ENCODE measurements at places on chromosomes 5 and 9.

GRCh38 chr5:115069087-115069968 lies 100.4 kb downstream of the TRIM36 start:
- no peak for DNase-seq

DNA sequence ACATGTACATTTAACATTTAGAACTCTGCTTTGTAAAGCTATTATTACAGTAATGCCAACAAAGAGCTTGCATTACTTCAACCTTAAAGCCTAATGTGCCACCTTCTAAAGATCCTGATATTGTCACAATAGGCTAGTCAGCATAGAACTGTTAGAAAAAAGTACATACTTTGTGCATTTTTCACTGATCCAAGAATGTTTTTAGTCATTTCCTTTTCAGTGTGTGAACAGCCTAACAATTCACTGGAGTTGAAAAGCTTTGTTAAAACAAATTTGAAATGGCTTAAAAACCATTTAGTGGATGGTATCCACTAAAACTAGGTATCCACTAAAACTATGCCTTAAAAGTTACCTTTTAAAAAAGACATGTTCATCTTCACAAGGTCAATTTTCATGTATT lies 4.5 kb downstream of the RPS6 start:
- no peak for DNase-seq

- DNase-seq: no peak
These were observed 9.8 kb downstream of the COL5A1 start for GRCh38 chr9:134651226-134651905.

DNA sequence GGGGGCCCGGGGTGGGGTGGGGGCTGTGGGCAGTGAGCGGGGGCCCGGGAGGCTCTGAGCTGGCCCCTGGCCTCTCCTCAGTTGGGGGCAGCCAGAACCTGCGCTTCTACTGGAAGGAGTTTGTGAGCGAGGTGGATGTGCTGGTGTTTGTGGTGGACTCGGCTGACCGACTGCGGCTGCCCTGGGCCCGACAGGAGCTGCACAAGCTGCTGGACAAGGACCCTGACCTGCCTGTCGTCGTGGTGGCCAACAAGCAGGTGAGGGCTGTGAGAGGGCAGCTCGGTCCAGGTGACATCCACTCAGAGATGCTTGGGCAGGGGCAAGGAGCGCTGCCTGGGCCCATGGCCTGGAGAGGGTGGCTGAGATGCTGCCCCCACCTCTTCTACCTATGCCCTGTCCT lies 3.4 kb downstream of the ARL10 start:
- DNase-seq: no peak

- no peak for DNase-seq
These were observed 37.8 kb downstream of the SLC46A2 start for GRCh38 chr9:112852741-112853504.

- DNase-seq: no peak
These were observed 3.9 kb downstream of the EGFL7 start for GRCh38 chr9:136666372-136667213.

- DNase-seq: no peak
These were observed 54.6 kb downstream of the DTWD2 start for GRCh38 chr5:118933703-118934102.

- no peak for DNase-seq
These were observed at the start of gene RAI14 for GRCh38 chr5:34656001-34656699. Gene RAI14, plus strand, starts transcription at chr5:34656328. Its CDS starts 30,592 bp downstream, at chr5:34686920.

- no peak for DNase-seq
These were observed 76.5 kb upstream of the PJA2 start for GRCh38 chr5:109486200-109486804.

- DNase-seq: no peak
These were observed 126.2 kb downstream of the MAPKAP1 start for GRCh38 chr9:125580701-125581286.

DNA sequence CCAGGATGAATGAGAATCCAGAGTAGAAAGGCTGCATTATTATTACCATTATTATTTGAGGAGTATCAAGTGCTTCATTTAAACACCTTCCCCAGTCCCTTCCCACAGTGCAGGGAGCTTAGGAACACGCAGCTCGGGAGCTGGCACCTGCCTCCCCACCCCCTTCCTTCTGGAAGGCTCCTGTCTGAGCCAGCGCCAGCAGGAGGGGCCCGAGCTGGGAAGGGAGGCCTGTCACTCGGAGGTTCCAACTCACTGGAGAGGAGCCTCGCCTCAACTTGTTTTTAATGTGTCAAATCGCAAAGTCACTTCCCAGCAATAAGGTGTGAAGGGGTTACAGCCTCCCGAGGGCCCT lies 156.4 kb upstream of the IRX4 start:
- no peak for DNase-seq

DNA sequence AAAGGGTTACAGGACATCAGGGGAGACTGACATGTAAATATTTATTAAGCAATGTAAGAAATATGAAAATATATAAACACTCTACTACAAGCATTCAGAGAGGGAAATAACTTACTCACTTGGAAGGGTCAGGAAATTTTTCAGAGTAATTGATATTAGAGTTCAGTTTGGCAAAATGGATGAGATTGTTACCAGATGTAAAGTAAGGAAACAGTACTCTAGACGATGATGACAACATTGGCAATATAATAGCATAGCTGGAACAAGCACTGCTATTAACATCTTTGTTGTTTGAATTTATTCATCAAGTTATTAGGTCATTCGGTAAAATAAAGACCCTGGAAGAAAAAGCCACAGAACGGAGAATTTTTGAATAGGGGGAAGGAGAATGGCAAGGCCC lies 49.1 kb downstream of the GNA14 start:
- no peak for DNase-seq

GRCh38 chr5:132087661-132088060 lies 14.1 kb downstream of the CSF2 start:
- DNase-seq: no peak

- no peak for DNase-seq
These were observed 151.1 kb upstream of the ERCC6L2 start for GRCh38 chr9:95724253-95724991.

DNA sequence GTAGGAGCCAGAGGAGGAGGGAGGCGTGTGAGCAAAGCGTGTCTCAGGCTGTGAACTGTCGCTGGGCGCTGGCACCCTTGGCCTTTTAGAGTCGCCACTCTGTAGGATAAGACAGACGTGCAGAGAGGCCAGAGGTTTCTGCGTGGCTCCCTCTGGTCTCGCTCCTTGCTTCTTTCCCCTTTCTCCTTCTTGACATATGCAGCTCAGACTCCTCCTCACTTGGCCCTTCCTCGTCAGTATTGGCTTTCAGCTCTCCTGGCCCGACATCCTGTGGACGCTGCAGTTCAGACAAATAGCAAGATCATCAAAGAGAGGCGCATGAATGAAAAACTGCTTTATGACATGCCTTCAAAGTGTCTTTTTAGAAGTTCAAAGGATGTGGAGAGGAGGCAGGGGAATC lies 116.8 kb upstream of the SPRY4 start:
- no peak for DNase-seq

DNA sequence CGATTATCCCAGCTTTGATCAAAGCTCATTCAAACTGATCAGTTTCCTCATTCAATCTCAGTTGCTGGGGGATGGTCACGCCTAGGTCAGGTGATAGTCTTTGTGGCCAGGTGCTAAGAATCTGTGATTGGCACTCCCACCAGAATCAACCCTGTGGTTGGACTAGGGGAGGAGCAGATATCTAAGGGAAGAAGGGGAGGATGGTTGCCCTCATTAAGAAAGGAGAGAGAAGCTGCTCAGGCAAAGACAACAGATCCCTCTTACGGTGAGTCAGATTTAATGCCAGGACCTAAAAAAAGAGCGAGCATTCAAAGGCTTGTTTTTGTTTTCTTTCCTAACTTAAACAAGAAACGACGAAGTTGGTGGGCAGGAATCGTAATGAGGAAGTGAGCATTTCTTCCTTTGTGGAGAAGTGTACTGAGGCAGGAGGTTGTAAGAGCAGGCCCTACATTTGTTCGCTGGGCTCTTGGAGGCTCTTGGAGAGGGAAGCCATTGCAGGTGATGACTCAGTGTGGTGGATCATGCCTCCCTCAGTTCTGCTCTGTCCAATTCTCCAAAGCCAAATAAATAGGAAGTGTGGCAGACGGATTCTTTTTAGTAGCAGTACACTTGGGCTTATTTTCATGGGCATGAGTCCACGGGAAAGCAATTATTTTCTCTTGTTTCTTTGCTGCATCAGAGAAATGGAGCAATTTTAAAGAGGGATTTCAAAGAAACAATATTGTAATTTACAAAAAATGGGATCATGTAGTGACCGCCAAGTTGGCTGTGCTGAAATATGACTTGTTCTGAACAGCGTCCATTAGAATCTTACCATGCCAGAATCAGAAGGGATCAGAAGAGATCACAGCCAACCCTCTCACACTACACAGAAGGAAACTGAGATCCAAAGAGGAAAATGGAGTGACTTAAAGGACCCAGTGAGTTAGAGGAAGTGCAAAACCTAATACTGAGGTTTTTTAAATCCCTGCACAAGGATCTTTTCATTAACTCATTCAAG lies 18.7 kb upstream of the TGFBR1 start:
- DNase-seq: no peak

DNA sequence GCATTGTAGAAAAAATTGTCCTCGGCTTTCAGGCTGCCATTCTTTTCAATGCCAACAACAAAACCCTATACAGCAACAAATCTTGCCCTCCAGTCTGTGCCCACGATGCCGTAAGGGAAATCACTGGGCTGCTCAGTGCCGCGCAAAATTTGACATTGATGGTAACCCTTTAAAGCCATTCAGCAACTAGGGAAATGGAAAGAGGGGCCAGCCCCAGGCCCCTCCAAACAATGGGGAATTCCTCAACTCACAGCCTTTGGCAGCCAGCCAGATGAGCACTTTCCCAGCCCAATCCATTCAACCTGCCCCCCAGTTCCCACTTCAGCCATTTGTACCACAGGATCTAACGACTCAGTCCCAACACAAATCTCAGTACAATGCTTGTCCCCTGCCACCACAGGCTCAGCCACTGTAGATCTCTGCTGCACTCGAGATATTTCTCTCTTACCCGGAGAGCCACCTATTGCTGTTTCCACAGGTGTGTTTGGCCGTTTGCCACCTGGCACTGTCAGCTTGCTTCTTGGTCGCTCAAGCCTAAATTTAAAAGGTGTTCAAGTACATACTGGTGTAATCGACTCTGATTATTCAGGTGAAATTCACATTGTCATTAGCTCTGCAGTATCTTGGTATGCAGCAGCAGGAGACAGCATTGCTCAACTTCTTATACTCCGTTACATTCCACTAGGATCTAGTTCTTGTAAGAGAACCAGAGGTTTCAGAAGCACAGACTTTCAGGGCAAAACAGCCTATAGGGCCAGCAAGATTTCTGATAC lies 103.3 kb downstream of the SYK start:
- no peak for DNase-seq

GRCh38 chr9:36559036-36559695 lies 13.5 kb upstream of the MELK start:
- DNase-seq: no peak

- no peak for DNase-seq
These were observed 7.3 kb downstream of the PHF19 start for GRCh38 chr9:120869726-120870125.

- DNase-seq: no peak
These were observed 36.8 kb downstream of the EGR1 start for GRCh38 chr5:138502121-138502520.

DNA sequence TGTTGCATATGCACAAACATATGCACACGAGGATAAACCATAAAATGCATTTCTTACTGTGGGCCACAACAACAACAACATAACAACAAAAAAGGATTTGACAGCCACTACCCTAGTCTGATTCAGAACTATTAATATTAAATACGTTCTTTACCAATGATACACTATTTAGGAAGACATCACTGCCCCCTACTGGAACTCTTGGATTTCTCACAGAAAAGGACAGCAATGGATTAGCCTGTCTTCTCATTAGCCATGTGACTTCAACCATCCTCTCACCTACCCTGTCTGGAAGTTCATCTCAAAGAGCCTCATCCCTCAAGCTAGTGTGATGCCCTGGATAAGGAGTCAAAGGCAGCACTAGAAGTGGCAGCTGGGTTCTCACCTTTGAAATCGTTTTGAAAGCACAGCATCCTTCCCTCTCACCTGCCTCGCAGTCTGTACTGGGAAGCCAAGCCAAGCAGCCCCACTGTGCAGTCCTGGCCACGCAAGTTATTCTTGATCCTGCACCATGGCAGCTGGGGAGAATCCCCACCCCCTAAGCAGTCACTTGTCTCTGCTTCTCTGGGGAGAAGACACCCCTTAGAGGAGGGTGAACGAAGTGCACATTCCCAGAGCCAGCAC lies 64.6 kb downstream of the SH3TC2 start:
- no peak for DNase-seq

- DNase-seq: no peak
These were observed 5.3 kb downstream of the RALGDS start for GRCh38 chr9:133115604-133116345.

GRCh38 chr5:102958481-102959011 lies 161.4 kb downstream of the GIN1 start:
- DNase-seq: no peak

DNA sequence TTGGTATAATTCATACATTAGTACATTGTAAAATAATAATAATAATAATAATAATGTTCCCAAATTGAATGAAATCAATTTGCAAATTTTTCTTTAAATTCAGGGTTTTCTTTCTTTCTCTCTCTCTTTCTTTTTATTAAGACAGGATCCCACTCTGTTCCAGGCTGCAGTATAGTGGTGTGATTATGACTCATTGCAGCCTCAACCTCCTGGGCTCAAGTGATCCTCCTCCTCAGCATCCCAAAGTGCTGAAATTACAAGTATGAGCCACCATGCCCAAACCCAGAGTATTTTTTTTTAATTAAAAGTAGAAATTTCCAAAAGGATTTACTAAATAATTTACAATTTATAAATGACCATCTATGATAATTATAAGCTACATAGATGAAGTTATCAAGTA lies 117.7 kb downstream of the HOMER1 start:
- no peak for DNase-seq

DNA sequence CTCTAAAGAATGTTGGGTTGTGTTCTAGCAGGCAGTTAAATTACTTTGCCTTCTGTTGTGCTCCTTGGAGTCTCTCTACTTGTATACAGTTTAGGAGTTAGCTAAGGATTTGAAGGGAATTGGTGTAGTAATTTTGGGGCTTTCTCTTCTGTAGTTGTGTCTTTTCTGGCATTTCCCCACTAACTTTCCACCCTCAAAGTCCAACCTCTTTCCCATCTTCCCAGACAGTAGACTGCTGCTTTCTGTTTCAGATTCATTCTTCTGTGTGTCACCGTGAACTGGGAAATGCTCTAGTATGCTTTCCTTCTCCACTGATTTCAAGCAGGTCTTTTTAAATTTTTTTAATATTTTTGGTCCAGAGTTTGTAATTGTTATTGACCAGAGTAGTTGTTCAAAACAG lies 4.5 kb upstream of the ANGPTL2 start:
- no peak for DNase-seq

DNA sequence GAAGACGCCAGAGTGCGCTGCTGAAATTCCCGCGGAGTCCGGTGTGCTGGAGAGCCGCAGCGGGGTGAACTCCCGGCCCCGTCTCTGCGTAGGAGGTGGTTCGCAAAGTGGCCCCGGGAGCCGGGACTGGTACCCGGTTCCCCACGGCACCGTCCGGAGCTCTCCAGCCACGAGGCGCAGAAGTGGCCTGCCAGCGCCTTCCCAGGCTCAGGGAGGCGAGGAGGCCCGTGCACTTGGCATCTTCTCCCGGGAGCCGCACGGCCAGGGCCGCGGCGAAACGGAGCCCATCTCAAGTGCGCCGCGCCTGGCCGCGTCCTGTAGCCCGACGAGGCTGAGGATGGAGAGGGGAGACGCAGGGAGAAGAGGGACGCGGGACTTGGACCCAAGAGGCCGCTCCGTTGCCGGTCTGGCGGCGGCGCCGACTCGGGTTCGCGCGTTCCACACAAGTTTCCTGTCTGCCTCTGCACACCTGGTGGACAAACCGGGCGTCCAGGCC lies 1.1 kb upstream of the IRX1 start:
- no peak for DNase-seq

All from SK-N-MC (cell line).